Brain (organoid and tissue), 16 donors: ENCODE measurements at places on chromosomes 6 and 20. TPM values are rescaled to one million over a fixed set of nuclear protein-coding genes. Genes with fewer than 3 reads are reported as not detected.

Gene GNAS-AS1
- not detected for polyA plus RNA-seq

Gene KIAA0408
- polyA plus RNA-seq, result 24.9 TPM

Gene PTCHD4
- polyA plus RNA-seq, result 0.20 TPM

Gene RPP21
- 135 TPM for polyA plus RNA-seq

Gene PRR18
- polyA plus RNA-seq, result 22.1 TPM

Gene MYLK4
- polyA plus RNA-seq, result 0.31 TPM

DNA sequence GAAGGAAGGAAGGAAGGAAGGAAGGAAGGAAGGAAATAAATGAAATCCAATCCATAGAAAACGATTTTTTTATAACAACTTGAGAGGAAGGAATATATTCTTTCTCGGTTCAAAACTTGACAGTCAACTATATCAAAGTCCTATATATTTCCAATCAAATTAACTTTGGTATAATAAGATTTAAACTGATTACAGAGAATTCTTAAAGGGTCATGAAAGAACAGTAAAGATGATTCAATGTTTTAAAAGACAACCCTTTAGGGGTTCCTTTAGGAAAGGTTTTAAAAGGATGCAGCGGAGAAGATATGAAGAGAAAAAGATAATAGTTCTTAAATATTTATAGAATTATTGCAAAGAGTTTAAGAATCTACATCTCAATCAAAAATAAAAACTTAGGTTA is 61.2 kb downstream of the ME1 start:
- no peak for DNase-seq

- no peak for DNase-seq
These were observed 379.7 kb downstream of the CDH4 start for GRCh38 chr20:61631751-61632150.

GRCh38 chr6:27101824-27102223 is 145.7 kb upstream of the PRSS16 start:
- DNase-seq, result no peak

DNA sequence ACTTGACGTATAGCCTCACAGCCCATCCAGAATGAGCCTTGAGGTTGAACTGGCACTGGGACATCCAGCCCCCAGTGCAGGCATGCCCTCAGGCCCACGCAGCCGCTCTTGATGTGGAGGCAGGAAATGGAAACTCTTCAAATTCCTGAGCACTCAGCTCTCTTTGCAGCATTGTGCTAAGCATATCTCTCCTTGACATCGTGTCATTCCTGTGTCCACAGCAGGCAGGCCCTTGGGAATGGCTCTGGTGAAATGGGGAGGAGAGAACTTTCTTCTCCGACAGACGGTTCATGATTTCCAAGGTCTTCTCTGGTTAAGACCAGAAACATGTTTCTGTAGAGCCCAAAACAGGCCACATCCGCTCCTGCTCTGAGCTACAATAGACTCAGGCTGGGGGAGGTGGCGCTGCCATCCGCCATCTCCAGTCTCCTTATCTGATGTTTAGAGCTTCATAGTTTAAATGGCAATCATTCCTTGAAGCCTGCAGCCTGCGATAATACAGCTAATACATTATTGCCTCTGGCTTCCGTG is 248.8 kb downstream of the CDH4 start:
- DNase-seq, result peak; percentile 61

DNA sequence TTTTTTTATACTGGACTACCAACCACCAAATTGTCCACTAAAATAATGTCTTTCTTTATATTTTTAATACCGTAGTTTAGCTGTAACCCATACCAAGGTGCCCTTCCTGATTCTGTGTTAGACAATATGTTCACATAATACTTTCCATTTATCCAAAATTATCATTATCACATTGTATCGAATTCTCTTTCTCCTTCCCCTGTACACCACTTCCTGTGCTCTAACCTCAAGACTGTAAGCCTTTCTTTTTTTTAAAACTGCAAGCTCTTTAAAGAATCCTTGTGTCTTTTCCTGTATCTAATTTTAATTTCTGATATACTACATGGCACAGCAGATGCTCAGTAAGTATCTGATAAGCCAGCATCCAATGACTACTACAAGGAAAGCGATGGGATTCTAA is 917.5 kb downstream of the EYS start:
- DNase-seq, result no peak

- DNase-seq, result no peak
These were observed 146.9 kb downstream of the KHDC1L start for GRCh38 chr6:73078333-73078862.
